ENCODE measurements at places on chromosomes 4 and X.

- H3K27ac ChIP-seq, result no peak overlapping the region
- H3K36me3 ChIP-seq, result no peaks in the 10 kb centered on the region
- DNase-seq, result no peak
Observed at GRCh38 chrX:105837232-105837631, 14.9 kb downstream of the NRK start.

- no peak overlapping the region for H3K4me3 ChIP-seq
- no peaks in the 10 kb centered on the region for H3K4me1 ChIP-seq
- H3K27me3 ChIP-seq, result peaks cover 4% of the 10 kb centered on the region
Observed at GRCh38 chr4:22780317-22780716, 87.6 kb downstream of the GBA3 start.

GRCh38 chr4:108355186-108355901 is 186.6 kb upstream of the LEF1 start:
- peak overlapping the region; percentile 97 for H3K27ac ChIP-seq
- peak; percentile 75 for DNase-seq
- H3K27me3 ChIP-seq, result no peaks in the 10 kb centered on the region
- H3K36me3 ChIP-seq, result no peaks in the 10 kb centered on the region
- H3K4me3 ChIP-seq, result peak overlapping the region; percentile 27

DNA sequence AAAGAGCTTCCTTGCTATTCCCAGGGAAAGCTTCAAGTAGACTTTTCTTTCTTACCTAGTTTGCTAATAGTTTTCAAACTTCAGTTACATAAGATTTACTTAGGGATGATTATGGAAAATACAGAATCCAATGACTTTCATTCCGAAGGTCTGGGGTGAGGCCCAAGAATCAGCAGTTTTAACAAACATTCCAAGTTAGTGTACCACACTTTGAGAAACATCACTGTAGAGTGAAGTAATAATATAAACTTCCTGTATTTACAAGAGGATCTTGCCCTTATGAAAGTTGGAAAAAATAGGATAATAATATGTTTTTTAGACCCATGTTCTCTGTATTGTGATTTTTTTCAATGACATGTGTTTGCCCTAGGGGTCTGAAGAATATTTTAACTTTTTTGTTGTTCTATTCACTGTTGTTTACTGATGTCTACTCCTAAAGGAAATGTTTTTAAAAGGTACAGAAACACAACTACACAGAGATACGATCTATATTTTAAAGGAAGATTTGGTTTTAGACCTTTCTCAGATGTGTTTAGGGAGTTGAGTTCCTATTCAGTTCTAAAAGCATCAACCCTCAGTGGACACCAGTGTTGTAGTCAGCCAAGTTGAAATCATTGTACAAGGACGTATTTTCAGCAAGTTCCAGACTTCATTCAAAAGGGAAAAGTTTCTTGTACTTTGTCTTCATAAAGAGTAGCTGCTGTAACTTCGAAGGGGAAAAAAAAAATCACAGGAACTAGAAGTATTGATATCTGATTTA is 295.8 kb upstream of the SLC7A11 start:
- no peak overlapping the region for H3K4me3 ChIP-seq
- no peak overlapping the region for H3K27ac ChIP-seq
- H3K4me1 ChIP-seq, result no peaks in the 10 kb centered on the region
- DNase-seq, result no peak

DNA sequence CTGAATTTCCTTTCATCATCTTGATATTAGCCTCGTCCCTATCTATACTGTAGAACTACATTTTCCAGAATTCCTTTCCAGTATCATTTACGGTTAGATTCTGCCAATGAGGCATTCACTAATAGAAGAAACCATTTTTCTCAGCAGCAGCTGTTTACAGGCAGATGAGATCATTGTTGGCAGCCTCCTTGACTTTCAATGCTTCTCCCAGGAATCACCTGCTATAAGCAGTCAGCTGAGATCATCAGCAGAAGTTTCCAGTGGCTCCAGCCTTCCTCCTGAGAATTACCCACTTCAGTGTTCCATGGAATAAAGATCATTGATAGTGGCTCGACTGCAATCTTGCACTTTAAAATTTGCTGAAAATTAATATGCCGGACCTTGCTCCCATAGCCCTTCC is 157.3 kb upstream of the TET2 start:
- no peak overlapping the region for H3K4me3 ChIP-seq
- peaks cover 2% of the 10 kb centered on the region for H3K36me3 ChIP-seq
- DNase-seq, result no peak

DNA sequence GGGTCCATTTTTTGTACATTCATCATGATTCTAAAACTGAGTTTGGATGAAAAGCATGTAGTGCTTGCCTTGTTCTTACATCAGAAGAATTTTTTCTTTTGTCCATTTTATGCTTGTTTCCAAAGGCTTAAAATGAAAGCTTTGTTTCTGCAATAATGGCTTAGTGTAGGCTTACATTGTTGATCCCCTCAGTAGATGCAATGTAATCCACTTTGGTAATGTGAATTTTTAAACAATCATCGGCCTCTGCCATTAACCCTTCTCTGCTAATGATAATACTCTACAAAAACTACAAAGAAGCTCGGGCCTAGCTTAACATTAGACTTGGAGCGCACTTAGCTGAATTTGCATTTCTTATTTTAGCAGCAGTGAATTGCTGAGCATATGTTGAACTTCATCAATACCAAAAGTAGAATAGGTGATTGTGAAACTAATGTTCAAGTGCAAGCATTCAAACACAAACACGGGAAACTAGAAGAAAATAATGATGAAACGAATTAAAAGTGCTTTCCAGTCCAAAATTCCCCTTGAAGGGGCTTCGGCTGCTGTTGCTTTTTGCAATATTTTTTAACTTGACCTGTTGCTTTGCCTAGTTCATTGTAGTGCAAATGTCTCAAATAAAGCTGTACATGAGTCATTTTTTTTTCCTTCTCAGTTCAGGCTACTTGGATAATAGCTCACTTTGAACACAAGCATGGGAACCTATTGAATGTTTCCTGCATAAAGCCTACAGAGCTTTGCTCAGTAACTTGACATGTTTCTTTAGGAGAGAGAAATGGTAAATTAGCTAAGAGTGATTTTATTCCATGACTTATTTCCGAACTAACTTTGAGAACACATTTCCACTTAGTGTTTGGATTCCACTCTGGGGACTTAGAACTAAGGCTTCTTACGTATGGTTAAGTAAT is 66.5 kb downstream of the SLIT2 start:
- no peaks in the 10 kb centered on the region for H3K4me1 ChIP-seq
- H3K4me3 ChIP-seq, result no peak overlapping the region
- no peak overlapping the region for H3K27ac ChIP-seq
- H3K27me3 ChIP-seq, result no peaks in the 10 kb centered on the region
- no peaks in the 10 kb centered on the region for H3K36me3 ChIP-seq

GRCh38 chrX:11100281-11101035 is 10.7 kb upstream of the HCCS start:
- H3K27me3 ChIP-seq, result no peaks in the 10 kb centered on the region
- no peak for DNase-seq
- peaks cover 4% of the 10 kb centered on the region for H3K36me3 ChIP-seq
- no peak overlapping the region for H3K27ac ChIP-seq
- H3K4me3 ChIP-seq, result no peak overlapping the region
- no peaks in the 10 kb centered on the region for H3K4me1 ChIP-seq

- H3K4me3 ChIP-seq, result no peak overlapping the region
- H3K27me3 ChIP-seq, result no peaks in the 10 kb centered on the region
- no peaks in the 10 kb centered on the region for H3K4me1 ChIP-seq
- no peaks in the 10 kb centered on the region for H3K36me3 ChIP-seq
- no peak overlapping the region for H3K27ac ChIP-seq
Observed at GRCh38 chrX:68726366-68726765, 78.9 kb downstream of the STARD8 start.

- DNase-seq, result no peak
- H3K4me1 ChIP-seq, result no peaks in the 10 kb centered on the region
- H3K27me3 ChIP-seq, result no peaks in the 10 kb centered on the region
- H3K36me3 ChIP-seq, result no peaks in the 10 kb centered on the region
- no peak overlapping the region for H3K4me3 ChIP-seq
- H3K27ac ChIP-seq, result no peak overlapping the region
Observed at GRCh38 chr4:186876961-186877626, 153.4 kb upstream of the FAT1 start.

- no peak overlapping the region for H3K27ac ChIP-seq
- peaks cover 6% of the 10 kb centered on the region for H3K27me3 ChIP-seq
- H3K4me3 ChIP-seq, result no peak overlapping the region
Observed at GRCh38 chrX:147958291-147958690, 22.8 kb upstream of the FMR1NB start.

Data from naive thymus-derived CD8-positive, alpha-beta T cell (primary cell).